ENCODE measurements at places on chromosomes 13 and 19.

DNA sequence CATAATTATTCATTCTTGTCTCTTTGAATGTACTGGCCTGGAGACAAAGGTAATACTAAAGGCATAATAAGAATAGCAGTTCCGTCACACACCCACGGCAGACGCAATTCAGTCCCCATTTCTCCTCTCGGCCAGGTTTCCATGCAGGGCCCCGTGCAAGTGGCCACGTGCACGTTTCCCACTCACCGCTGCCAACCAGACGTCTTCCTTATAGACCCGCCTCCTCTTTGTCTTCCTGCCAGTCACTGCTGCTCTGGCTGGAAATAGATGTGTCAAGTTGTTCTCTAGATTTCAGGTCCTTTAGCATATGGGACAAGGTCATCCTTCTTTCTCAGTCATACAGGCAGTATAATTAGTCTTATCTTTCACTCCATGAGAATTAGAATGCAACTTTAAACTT is 204.3 kb downstream of the SUCLA2 start:
- no peak for DNase-seq

DNA sequence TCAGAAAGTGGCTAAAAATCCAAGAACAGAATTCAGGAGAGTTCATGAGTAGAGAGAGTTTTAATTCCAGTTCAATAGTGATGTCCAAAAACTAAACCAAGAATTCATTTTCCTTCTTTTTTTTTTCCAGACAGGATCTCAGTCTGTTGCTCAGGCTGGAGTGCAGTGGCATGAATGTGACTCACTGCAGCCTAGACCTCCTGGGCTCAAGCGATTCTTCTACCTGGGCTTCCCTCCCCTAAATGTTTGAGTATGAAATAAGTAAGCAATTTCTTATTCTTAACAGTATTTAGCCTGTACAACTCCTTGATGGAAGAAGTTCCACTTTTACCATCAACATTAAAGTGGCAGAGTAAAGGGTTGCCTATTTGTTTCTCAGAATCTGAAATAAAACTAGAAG is 3.8 kb downstream of the COMMD6 start:
- DNase-seq = no peak

DNA sequence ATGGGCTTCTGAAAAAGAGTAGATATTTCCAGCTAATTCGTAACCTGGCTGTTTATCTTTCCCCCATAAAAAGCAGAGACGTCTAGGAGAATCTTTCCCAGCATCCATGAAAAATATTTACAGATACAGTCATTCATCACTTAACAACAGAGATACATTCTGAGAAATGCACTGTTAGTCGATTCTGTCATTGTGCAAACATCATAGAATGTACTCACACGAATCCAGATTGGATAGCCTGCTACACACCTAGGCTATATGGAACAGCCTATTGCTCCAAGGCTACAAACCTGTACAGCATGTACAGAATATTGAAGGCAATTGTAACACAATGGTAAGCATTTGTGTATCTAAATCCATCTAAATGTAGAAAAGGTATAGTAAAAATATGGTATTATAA is 530.2 kb upstream of the NBEA start:
- no peak for DNase-seq

DNA sequence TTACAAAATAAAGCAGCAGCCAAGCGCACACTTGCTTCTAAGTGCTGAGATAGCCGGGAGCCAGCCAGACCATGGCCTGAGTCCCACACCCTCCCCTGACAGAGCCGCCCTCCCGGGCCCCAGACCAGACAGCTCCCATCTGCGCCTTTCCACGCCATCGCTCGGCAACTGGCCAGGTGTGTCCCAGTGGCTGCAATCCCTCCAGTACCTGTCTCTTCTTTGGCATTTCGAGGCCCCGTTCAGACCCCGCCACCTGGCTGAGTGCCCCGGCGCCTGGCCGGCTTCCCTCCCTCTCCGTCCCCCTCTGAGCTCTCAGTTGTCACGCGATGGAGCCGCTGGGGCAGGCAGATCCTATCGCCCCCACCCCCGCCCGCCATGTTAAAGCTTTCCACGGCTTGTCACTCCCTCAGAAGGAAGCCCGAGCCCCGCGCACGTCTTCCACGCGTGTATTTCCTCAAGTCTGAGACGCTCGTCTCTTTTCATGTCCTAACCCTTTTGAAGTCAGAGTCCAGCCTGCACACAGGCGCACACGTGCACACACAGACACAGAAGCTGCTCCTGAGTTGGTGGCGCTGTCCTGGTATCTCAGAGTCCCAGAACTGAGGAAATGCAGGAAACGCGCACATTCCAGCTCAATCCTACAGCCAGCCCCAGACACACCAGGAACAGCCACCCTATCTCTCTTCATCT is 7.9 kb downstream of the MLLT1 start:
- DNase-seq = no peak

DNA sequence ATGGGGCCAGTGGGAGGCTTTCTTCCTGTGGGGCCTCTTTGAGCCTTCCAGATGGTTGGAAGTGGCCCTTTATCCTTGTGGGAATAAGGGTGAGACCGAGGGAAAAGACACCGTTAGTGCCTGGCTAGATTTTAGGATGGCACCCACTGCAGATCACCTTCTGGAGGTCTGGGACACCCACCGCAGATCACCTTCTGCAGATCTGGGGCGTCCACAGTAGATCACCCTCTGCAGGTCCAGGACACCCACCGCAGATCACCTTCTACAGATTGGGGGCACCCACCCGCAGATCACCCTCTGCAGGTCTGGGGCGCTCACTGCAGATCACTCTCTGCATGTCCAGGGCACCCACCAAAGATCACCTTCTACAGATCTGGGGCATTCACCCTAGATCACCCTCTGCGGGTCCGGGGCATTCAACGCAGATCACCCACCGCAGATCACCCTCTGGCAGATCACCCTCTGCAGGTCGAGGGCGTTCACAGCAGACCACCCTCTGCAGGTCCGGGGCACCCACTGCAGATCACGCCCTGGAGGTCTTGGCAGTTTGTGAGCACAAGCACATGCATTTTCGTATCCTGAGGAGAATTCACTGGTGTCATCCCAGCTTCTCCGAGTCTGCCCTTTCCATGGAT is 153.4 kb upstream of the TSHZ3 start:
- no peak for DNase-seq

GRCh38 chr13:41622432-41623429 is 165.4 kb downstream of the RGCC start:
- no peak for DNase-seq

Measured in stimulated activated CD8-positive, alpha-beta memory T cell treated with anti-CD3 and anti-CD28 coated beads, Interleukin-4, amount 100 ng/mL, for 4 hours (primary cell).